ENCODE measurements at places on chromosomes 6 and 20.

GRCh38 chr6:36445621-36446020, 2.8 kb downstream of the KCTD20 start:
- H3K27ac ChIP-seq, result peak overlapping the region; percentile 30
- peaks cover 66% of the 10 kb centered on the region for H3K4me1 ChIP-seq
- H3K36me3 ChIP-seq, result peaks cover 63% of the 10 kb centered on the region
- DNase-seq, result no peak
- no peaks in the 10 kb centered on the region for H3K27me3 ChIP-seq
- peak overlapping the region; percentile 4 for H3K4me3 ChIP-seq

- H3K27me3 ChIP-seq, result no peaks in the 10 kb centered on the region
- H3K36me3 ChIP-seq, result no peaks in the 10 kb centered on the region
- H3K27ac ChIP-seq, result no peak overlapping the region
- no peak for DNase-seq
- no peak overlapping the region for H3K4me3 ChIP-seq
Measured at GRCh38 chr6:81051952-81052351, 700.5 kb downstream of the TENT5A start.

GRCh38 chr6:33052627-33053026, 20.8 kb downstream of the HLA-DPA1 start:
- H3K4me3 ChIP-seq, result no peak overlapping the region
- DNase-seq, result no peak
- H3K36me3 ChIP-seq, result no peaks in the 10 kb centered on the region
- H3K27ac ChIP-seq, result no peak overlapping the region
- no peaks in the 10 kb centered on the region for H3K4me1 ChIP-seq
- peaks cover 36% of the 10 kb centered on the region for H3K27me3 ChIP-seq

- H3K36me3 ChIP-seq, result no peaks in the 10 kb centered on the region
- no peak overlapping the region for H3K4me3 ChIP-seq
Measured at GRCh38 chr6:96760153-96760687, 77.1 kb downstream of the GPR63 start.

Measured in activated T-cell treated with anti-CD3 and anti-CD28 coated beads, Interleukin-2, amount 50 U/mL, for 24 hours (primary cell).